Thoracic aorta (tissue), 2 donors: ENCODE measurements at places on chromosomes 4 and X. TPM values are rescaled to one million over a fixed set of nuclear protein-coding genes. Genes with fewer than 3 reads are reported as not detected.

DNA sequence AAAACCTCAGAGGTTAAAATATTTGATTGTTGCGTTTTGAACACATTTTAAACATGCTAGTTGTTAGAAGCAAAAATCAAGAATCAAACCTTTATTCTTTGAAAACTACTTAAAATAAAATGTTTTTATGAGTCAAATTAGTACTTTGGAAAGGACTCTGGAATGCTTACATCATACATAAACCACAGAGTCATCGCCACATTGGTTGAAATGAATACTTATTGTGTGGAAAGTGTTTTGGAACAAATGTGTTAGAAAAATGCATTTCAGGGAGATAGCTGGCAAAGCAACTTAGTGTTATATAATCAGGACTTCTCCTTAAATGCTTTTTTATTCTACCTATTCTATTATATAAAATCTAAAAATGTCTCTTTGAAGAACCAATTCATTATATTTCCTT is 49.4 kb upstream of the CAMK2D start:
- no peaks in the 10 kb centered on the region for H3K4me1 ChIP-seq
- H3K27ac ChIP-seq: no peak overlapping the region
- DNase-seq: no peak

DNA sequence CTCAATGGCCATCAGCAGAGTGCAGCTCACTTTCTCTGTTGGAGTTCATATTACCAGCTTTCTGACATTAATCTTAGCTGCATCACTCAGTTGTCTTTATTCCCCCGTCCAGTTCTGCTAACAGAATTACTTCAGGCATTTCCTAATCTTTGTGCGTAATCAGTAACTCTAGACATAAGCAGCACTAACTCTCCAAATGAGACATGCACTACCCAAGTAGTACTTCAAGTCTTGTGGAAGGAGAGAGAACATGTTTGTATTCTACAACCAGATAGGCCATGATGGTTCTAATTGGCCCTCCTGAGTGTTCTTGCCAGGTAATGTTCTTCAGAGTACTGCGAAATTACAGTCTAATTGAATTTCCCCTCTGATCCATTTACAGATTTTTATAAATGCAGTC is 448.5 kb upstream of the RPS6KA3 start:
- no peaks in the 10 kb centered on the region for H3K27me3 ChIP-seq
- no peak overlapping the region for H3K4me3 ChIP-seq
- DNase-seq: no peak

- no peaks in the 10 kb centered on the region for H3K36me3 ChIP-seq
- H3K4me1 ChIP-seq: no peaks in the 10 kb centered on the region
- H3K27me3 ChIP-seq: no peaks in the 10 kb centered on the region
- H3K4me3 ChIP-seq: no peak overlapping the region
- H3K27ac ChIP-seq: no peak overlapping the region
- DNase-seq: no peak
These were observed 8.3 kb downstream of the MAGEA11 start for GRCh38 chrX:149720021-149720689.

DNA sequence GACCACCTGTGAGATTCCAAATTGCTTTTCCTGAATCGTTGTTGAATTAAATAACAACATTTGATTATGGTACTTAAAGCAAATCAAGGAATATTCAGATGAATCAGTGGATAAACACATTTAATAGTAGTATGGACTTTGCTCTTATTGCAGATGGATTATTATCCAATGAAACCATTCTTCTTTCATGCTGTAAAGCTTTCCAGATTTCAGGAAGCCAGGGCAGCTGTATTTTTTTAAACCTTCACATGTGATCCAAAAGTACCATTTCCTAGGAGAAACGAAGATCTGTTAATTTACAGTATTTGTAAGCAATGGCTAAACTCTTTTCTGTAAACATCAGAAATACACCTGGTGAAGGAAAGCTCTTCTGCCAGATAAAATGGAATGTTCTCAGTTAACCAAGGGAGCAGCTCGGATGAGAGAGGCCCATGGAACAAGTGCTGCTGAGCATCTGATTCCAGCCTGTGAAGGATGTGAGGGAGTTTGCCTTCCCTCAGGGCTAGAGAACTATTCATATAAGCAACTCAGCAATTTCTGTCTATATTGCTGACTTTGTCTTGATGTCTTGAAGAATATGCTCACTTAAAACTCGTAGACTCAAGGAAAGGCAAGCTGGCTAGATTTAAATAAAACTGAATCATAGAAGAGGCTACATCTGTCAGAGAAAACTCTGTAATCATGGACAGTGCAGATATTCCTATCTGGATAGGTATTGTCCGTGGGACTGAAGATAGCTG is 94.4 kb upstream of the LIMCH1 start:
- H3K4me1 ChIP-seq: peaks cover 59% of the 10 kb centered on the region
- H3K36me3 ChIP-seq: no peaks in the 10 kb centered on the region
- no peak overlapping the region for H3K27ac ChIP-seq
- DNase-seq: no peak

NUDT11 gene
- total RNA-seq: 1.8 TPM

ARHGAP4 gene
- 31.7 TPM for total RNA-seq

DNA sequence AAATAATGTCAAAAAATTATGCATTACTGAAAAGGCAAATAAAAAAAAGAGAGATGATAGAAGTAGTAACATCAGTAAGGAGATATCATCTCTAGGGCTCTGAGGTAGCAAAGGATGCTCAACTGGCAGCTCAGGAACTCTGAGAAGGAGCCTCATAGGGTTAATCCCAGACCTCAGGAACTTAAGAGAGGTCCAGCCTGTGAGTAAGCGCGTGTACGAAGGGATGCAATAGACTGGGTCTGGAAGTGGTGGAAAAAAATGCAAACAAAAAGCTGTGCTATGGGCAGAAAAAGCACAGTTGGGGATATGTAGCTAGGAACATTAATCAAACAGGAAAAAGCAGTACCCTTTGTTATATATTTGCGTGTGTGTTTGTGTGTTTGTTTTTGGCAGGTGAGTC is 282.0 kb downstream of the GALNTL6 start:
- H3K4me1 ChIP-seq: no peaks in the 10 kb centered on the region
- H3K27ac ChIP-seq: no peak overlapping the region
- no peak overlapping the region for H3K4me3 ChIP-seq
- H3K36me3 ChIP-seq: no peaks in the 10 kb centered on the region
- no peaks in the 10 kb centered on the region for H3K27me3 ChIP-seq
- no peak for DNase-seq

DNA sequence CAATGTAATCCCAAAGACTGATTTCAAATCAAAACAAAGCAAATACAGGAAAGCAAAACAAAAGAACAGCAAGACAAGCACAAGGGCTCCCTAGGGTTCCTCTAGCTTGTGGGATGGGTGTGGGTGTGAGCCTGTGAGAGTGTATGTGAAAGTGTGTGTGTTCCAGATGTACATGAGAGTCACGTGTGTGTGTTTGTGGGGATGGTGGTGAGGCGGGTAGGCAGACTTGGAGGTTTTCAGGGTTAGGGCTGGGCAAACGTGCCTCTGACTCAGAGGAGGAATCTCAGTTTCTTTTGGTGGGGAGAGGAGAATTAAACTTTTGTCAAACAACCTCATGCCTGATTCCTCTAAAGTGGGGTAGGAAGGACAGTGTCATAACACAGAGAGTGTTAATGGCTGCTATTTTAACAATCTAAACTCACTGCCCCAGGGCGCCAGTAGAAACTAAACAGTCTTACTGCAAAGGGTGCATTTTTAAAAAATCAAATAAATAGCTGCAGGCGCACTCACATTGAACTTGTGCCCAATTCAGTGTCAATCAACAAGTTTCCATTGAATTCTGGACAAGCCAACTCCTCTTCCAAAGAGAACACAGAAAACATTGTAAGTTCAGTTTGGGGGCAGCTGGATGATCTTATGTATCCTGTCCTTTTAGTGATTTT is 51.8 kb downstream of the CHRDL1 start:
- H3K27me3 ChIP-seq: no peaks in the 10 kb centered on the region
- H3K27ac ChIP-seq: no peak overlapping the region
- DNase-seq: no peak
- H3K4me3 ChIP-seq: no peak overlapping the region

DNA sequence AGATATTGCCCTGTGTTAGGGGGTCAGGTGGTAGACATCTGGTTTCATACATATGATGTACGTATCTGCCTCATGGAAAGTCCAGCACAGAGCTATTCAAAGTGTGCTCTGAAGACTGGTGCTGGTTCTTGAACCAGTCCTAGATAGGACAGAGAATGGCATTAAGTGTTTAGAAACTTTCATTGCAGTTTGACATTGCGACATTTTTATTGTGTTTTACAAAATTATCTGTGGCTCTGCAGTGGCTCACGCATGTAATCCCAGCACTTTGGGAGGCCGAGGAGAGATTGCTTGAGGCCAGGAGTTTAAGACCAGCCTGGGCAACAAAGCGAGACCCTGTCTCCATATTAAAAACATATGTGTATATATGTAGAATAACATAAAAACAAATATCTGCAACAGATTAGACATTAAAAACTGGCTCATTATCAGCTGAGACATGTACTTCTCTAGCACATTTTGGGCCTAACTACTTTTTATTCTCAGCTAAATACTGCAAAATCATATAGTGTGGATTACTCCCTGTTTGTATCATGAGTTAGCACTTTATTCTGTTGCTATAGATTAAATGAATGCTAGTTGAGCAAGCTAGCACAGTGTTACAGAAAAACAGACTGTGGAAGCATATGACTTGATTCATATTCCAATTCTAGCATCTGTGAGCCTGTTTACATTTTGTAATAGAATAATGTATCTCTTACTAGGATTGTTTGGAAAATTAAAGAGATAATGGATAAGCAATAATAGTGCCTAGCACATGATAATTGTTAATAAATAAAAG is 57.1 kb downstream of the USP9X start:
- H3K36me3 ChIP-seq: peaks cover 3% of the 10 kb centered on the region
- no peak overlapping the region for H3K27ac ChIP-seq
- no peaks in the 10 kb centered on the region for H3K27me3 ChIP-seq
- no peaks in the 10 kb centered on the region for H3K4me1 ChIP-seq
- no peak for DNase-seq
- H3K4me3 ChIP-seq: no peak overlapping the region

DNA sequence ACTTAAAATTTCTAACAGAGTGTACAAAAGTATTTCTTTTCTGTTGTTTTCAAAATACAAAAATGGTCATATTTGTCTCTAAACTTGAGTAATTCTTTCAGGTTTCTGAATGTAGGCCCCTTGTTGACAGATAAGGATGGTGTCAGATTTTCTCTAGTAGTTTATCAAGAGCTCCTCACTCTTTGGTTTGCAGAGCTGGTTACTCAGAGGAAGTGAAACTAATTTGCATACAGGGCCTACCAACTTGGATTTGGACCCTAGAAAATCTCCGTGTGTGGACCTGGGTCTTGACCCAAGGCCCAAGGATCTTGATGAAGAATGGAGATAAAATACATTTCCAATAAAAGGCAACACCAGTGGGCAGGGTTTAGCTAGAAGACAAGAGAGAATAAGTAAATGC is 433 bp upstream of the ADH6 start:
- no peak for DNase-seq
- no peaks in the 10 kb centered on the region for H3K36me3 ChIP-seq
- no peak overlapping the region for H3K27ac ChIP-seq
- peaks cover 6% of the 10 kb centered on the region for H3K4me1 ChIP-seq

FAM133A gene
- 0.35 TPM for total RNA-seq

NR3C2 gene
- total RNA-seq: 11.2 TPM

DNA sequence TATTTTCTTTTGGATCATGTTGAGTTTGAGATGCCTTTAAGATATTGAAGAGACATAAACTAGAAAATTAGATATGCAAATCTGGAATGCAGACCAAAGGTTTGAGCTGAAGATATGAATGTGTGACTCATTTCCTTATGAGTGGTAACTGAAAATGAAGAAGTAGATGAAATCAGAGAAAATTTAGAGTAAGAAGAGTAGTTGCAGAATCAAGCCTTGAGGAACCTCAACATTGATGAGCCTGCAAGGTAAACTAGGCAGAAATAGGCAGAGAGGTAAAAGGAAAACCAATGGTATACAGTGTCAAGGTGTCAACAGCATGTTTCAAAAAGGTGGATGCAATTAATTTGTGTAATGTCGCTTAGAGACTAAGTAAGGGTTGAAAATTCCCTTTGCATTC is 142.8 kb downstream of the MOSPD2 start:
- H3K36me3 ChIP-seq: no peaks in the 10 kb centered on the region
- no peak for DNase-seq
- H3K4me1 ChIP-seq: no peaks in the 10 kb centered on the region
- no peaks in the 10 kb centered on the region for H3K27me3 ChIP-seq
- H3K4me3 ChIP-seq: no peak overlapping the region

SLC10A4 gene
- total RNA-seq: 0.27 TPM

DNA sequence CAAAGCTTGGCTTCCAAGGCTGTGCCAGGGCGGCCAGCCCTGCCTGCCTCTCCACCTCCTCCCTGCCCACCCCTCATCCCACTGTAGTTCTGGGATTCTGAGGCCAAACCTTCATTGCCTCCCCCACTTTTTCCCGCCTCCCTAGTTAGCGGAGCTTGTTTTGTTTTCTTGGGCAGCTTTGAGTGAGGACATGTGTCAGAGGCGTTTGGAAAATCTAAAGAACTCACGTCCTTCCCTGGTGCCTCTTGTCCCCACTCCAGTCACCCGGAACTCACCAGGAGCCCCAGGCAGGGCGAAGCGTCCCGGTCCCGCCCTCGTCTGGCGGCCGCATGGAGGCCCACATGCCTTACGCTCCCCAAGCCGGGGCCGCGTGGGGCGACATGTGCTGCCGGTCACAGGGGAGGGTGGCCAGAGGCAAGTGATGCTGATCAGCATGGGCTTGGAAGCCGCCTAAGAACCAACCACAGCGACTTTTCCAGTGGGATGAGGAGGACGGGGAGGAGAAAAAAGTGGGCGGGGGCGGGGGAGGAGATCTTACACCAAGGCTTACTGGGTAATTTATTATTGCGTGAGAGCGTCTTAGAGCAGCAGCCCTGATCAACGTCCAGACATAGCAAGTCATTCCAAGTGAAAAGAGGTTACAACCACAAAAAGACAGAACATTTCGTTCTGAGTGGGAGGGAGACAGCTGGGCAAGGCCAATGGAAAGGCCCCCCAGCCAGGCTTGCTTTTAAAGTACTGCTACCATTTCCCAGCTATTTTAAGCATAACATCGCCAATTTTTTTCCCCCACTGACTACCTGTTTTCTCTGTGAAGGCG is 48.5 kb downstream of the PRPS1 start:
- H3K4me1 ChIP-seq: peaks cover 55% of the 10 kb centered on the region
- H3K27me3 ChIP-seq: no peaks in the 10 kb centered on the region
- H3K27ac ChIP-seq: peak overlapping the region; percentile 96

- no peaks in the 10 kb centered on the region for H3K27me3 ChIP-seq
- H3K4me3 ChIP-seq: no peak overlapping the region
- DNase-seq: no peak
- no peaks in the 10 kb centered on the region for H3K4me1 ChIP-seq
These were observed 8.0 kb downstream of the GPM6B start for GRCh38 chrX:13808865-13809264.

- H3K27me3 ChIP-seq: no peaks in the 10 kb centered on the region
- H3K4me3 ChIP-seq: no peak overlapping the region
- no peak overlapping the region for H3K27ac ChIP-seq
- peaks cover 3% of the 10 kb centered on the region for H3K36me3 ChIP-seq
- DNase-seq: no peak
- H3K4me1 ChIP-seq: peaks cover 55% of the 10 kb centered on the region
These were observed 44.9 kb upstream of the NAP1L5 start for GRCh38 chr4:88742561-88742960.
